ENCODE measurements at places on chromosomes 1 and 21.

GRCh38 chr21:15071009-15071408, 6.2 kb upstream of the NRIP1 start:
- no peak for DNase-seq

DNA sequence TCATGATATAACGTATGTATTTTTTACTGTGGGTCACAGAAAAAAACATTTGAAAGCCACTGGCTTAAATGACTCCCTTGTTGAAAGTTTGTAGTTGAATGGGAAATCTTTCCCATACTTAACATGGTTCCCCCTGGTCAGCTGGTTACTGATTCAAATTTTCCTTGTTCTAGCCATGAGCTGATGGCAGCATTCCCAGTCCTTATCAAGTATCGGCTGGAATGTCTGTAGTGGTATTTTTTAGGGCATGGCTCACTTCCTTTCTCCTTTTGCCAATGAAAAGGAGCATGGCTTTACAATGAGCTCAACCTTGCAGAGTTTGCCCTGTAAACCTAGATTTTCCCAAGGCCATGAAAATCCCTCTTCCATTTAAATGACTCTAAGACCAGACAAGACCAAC, 55.7 kb downstream of the GIPC2 start:
- no peak for DNase-seq

DNA sequence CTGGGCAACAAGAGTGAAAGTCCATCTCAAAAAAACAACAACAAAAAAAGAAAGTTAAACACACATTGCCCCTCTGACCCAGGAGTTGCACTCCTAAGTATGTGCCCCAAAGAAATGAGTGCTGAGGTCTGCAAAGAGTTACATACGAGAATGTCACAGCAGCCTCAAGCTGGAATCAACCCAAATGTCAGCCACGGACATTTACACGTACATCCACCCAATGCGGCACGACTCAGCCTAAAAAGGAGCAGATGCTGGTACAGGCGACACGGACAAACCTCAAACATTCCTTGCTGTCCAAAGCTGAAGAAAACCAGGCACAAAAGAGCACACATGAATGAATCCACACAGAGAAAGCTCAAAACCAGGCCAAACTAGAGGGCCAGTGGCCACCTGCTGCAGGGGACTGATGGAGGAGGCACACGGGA, 46.8 kb upstream of the ECE1 start:
- no peak for DNase-seq

GRCh38 chr1:75672528-75673393, 51.7 kb upstream of the ACADM start:
- DNase-seq: no peak

DNA sequence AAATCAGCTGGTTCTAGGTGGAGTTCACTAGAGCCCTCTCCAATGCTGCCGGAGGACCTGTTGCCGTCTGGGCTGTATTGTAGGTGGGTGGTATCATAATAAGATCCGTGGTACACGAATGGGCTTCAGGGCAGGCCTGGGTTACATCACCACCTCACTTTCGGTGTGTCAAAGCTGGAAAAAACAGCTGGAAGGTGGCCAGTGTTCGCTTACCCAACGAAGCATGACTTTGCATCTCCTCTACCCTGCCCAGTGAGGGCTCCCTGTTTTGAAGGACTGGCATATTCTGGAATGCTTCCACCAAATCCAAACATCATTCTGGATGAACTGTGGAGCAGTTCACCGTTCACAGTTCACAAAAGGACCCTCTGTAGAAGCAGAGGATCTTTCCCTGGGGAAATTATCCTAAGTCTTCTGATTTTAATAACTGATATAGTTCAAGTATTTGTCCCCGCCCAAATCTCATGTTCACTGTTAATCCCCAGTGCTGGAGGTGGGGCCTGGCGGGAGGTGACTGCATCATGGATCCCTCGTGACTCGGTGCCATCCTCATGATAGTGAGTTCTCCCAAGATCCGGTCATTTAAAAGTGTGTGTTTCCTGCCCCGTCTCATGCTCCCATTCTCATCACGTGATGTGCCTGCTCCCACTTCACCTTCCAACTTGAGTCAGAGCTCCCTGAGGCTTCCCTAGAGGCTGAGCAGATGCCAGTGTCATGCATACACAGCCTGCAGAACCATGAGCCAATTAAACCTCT, 429.0 kb downstream of the KIF26B start:
- no peak for DNase-seq

- DNase-seq: no peak
Observed at GRCh38 chr21:39818557-39818956, 48.7 kb upstream of the PCP4 start.

DNA sequence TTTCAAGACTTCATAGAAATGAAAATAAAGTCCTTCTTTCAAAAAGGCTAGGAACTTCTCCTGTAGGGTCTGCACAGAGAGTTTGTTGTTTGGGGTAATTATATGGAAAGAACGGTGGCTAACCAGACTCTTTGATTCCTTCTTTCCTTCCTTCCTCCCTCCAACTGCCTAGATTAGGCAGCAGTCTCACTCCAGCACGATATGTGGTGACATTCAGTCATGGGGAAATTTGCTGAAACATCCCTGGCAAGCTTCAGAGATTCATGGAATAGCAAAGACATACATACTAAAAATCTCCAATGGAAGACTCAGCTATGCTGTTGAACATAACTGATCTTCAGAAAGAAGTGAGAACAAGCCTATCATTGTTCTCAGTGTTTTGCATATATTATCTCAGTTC, 4.3 kb downstream of the NTMT2 start:
- DNase-seq: no peak

- DNase-seq: no peak
Observed at GRCh38 chr1:218473522-218473921, 128.4 kb downstream of the TGFB2 start.

- no peak for DNase-seq
Observed at GRCh38 chr1:158840236-158840635, 9.1 kb downstream of the MNDA start.

GRCh38 chr1:59173721-59174120, 123.2 kb upstream of the FGGY start:
- no peak for DNase-seq

DNA sequence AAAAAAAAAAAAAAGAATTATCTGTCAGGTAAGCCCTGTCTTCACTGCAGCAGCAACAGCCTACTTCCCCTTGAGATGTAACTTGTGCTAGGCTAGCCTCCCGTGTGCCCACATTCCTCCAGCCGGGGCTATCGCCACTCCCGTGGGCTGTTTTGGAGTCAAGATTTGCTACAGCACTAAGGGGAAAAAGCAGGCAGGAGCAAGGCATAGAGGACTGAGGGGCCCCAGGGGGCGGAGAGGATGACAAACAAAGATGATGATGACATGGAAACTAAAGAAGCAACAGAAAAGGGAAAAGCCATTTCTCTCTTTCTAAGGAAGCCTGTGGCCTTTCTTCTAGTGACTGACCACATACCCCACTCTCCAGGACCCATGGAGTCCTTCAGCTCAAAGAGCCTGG, 1.9 kb downstream of the TNFAIP8L2 start:
- DNase-seq: no peak

Data from esophagus squamous epithelium (tissue), 5 donors.